Gastroesophageal sphincter (tissue), 4 donors: ENCODE measurements at places on chromosomes 2 and 18.
A peak's percentile ranks its signal among the peaks of the same experiment; 100 is the strongest.

GRCh38 chr2:23703583-23704385 is 223.1 kb downstream of the ATAD2B start:
- no peak for ATAC-seq

DNA sequence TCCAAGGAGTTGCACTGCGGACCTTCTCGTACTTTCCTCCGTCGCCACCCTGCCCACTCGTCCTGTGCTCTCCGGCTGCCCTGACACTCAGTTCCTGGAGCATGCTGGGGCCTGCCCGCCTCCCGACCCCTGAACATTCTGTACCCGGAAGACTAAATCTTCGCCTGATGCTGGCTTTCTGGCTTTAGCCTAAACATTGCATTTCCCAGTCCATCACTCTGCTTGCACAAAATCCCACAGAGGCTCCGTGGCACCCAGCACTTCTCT is 550 bp upstream of the SFXN5 start:
- peak; percentile 14 for ATAC-seq

DNA sequence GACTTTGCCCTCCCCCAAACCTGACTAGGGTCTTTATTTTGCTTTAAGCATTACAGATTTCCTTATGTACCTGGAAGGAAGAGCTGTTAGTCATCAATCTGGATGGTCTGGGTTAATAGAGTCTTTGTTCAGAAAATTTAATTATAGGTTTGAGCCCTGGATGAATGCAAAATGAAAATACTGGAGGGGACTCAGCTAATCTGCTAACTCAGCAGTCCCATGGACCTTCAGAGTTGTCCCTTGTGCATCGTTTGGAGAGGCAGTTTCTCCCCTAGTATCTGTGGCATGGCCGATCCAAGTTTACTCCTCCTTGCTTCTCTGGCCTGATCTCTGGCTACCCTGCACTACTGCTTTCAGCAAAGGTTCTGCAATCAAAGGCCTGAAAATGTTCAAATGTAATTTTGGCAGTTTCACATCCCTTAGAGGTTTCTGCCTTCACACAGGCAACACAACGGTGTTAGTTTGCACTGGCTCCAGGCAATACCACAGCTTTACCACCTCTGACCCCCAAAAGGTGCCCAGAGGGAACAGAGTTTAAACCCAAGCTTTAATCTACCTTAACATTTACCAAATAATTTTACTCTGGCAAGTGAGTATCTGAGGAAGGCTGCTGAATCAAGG is 134.3 kb downstream of the THADA start:
- no peak for ATAC-seq

- no peak for ATAC-seq
These were observed 385.3 kb downstream of the IRS1 start for GRCh38 chr2:226414335-226414734.
